Activated T-helper 2 cell treated with anti-CD3 and anti-CD28 coated beads, Interferon-gamma antibody, Interleukin-2, Interleukin-4, amounts not matched to agents 10 μg/mL and 5 μg/mL and 100 μg/mL, durations not matched to agents 14 hours and 24 hours and 36 hours (primary cell): ENCODE measurements at places on chromosomes 4 and X. TPM values are rescaled to one million over a fixed set of nuclear protein-coding genes. Genes with fewer than 3 reads are reported as not detected.
A peak's percentile ranks its signal among the peaks of the same experiment; 100 is the strongest.

DNA sequence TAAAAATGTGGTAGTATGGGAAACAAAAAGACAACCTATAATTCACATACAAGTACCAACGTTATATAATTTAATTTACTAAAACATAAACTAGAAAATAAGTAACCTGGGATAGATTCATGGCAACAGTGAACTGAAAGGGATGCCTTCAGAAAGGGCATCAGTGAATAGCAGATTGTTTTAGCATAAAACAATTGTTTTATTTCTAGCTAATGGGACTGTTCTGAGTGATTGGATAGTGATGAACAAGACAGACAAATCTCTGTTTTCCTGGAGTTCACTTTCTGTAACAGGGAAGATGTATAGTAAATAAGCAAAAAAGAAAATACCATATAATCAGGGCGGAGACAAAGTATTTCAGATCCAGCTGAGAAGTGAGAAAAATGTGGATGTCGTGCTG lies 379.1 kb upstream of the SPOCK3 start:
- no peak for DNase-seq
- H3K27ac ChIP-seq = no peak overlapping the region
- H3K36me3 ChIP-seq = no peaks in the 10 kb centered on the region
- no peaks in the 10 kb centered on the region for H3K4me1 ChIP-seq

GRCh38 chr4:74118600-74119338 lies 19.8 kb upstream of the CXCL2 start:
- no peaks in the 10 kb centered on the region for H3K36me3 ChIP-seq
- H3K4me1 ChIP-seq = no peaks in the 10 kb centered on the region
- H3K4me3 ChIP-seq = no peak overlapping the region
- H3K27me3 ChIP-seq = peaks cover 5% of the 10 kb centered on the region

DNA sequence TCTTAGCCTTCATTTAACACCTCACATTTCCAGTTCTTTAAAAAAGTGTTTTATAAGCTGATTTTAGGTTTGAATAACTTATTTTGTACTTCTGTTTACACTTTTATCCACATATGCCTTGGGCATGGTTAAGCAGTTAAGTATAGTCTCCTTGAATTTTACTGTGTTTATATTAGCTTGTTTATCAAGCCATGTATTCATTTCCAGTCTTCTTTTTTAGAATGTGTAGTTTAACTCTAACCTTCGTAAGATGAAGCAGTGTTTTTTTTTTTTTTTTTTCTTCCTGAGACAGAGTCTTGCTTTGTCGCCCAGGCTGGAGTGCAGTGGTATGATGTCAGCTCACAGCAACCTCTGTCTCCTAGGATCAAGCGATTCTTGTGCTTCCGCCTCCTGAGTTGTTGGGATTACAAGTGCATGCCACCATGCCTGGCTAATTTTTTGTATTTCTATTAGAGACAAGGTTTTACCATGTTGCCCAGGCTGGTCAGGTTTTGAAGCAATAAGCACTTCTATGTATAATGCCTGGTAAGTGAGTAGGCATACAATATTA lies 42.5 kb downstream of the BMP2K start:
- H3K27me3 ChIP-seq = no peaks in the 10 kb centered on the region
- H3K4me3 ChIP-seq = no peak overlapping the region
- no peak for DNase-seq
- H3K36me3 ChIP-seq = peaks cover 4% of the 10 kb centered on the region
- peaks cover 4% of the 10 kb centered on the region for H3K4me1 ChIP-seq
- no peak overlapping the region for H3K27ac ChIP-seq

Gene FMR1NB
- total RNA-seq = not detected in 2 replicates

- no peaks in the 10 kb centered on the region for H3K4me1 ChIP-seq
- no peaks in the 10 kb centered on the region for H3K27me3 ChIP-seq
- H3K27ac ChIP-seq = no peak overlapping the region
- no peak for DNase-seq
- H3K4me3 ChIP-seq = no peak overlapping the region
- H3K36me3 ChIP-seq = no peaks in the 10 kb centered on the region
Measured at GRCh38 chr4:29310252-29310651, 1409.9 kb upstream of the PCDH7 start.

Gene ERCC6L
- 9.1 and 9.6 TPM in 2 replicates for total RNA-seq

Gene PASD1
- total RNA-seq = not detected in 2 replicates

DNA sequence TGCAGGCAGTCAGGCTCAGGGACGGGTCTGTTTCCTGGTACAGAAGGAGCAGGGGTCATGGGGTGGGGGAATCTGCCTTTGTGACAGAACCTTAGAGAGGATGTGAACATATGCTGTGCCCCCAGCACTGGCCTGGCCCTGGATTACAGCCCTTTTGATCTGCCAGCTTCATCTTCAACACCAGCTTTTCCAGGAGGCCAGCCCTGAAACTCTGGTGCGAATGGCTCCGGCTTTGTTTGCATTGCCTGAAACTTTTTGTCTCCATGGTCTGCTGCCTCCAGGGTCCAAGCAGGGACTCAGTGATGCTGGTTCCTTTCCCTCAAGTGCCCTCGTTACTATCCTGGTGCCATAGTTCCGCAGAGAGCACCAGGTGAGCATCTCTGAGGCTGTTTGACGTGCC lies 2.1 kb downstream of the CNGA2 start:
- no peak for DNase-seq
- H3K36me3 ChIP-seq = no peaks in the 10 kb centered on the region
- H3K4me1 ChIP-seq = no peaks in the 10 kb centered on the region
- no peak overlapping the region for H3K27ac ChIP-seq

DNA sequence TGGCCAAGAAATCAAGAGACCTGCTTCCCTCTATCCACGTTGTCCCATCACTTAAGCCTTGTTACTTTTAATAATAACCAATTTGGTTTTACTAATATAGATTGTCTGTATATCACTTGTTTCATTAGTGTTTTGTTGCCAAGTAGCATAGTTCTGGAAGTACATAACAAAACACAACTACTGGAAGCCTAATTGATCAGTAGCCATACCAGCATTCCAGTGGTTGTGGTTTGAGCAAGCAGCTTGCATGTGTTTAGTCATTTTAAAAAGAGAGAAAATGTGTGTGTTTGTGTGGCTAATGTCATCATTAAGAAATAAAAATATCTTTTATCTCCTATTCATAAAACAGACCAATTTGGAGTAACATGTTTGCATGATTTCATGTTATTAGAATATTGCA lies 70.8 kb downstream of the PTPN13 start:
- no peak for DNase-seq
- H3K27ac ChIP-seq = no peak overlapping the region
- peaks cover 2% of the 10 kb centered on the region for H3K27me3 ChIP-seq
- no peaks in the 10 kb centered on the region for H3K4me1 ChIP-seq
- H3K4me3 ChIP-seq = no peak overlapping the region

DNA sequence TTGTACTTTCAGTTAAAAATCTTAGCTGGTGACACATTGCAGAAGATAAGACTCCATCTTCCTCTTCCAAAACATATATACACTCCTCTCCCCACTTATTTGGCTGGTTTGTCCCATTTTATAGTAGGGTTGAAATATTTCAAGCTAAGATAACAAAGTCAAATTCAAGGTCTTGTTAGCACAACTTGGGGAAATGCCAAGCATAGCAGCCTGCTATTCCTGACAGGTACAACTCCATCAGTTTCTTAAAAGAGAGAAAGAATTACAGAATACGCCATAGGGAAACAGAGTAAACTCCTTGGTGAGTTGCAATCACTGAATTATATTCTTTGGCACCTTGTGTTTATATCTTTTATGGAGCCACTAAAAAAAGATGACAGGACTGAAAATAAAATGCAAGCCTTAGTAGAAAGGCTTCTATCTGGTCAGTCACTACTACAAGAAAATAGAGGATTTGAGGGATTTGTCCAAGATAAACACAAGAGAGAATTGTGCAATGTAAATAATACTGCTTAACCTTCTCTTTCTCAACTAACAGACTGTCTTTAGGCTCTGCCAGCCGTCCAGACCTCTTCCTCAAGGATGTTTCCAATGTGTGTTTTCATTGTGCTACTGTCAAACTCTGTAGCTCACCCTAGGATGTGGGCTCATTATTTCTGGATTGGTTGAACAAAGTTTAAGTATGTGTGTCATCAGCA lies 170.3 kb downstream of the VEGFC start:
- no peak for DNase-seq
- no peak overlapping the region for H3K4me3 ChIP-seq
- no peaks in the 10 kb centered on the region for H3K4me1 ChIP-seq
- H3K36me3 ChIP-seq = no peaks in the 10 kb centered on the region
- H3K27ac ChIP-seq = no peak overlapping the region
- no peaks in the 10 kb centered on the region for H3K27me3 ChIP-seq

Gene PCDH10
- 0.09 TPM in 1 of 2 replicates, not detected in the other for total RNA-seq

DNA sequence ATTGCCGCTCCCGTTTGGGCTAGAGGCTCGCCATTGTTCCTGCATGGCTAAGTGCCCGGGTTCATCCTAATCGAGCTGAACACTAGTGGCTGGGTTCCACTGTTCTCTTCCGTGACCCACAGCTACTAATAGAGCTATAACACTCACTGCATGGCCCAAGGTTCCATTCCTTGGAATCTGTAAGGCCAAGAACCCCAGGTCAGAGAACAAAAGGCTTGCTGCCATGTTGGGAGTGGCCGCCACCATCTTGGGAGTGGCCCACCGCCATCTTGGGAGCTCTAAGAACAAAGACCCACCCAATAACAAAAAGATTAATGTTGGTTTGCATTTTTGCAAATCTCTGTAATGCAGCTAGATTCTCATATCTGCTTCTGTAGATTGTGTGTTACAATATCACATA lies 299.0 kb downstream of the DCHS2 start:
- no peak overlapping the region for H3K27ac ChIP-seq
- H3K36me3 ChIP-seq = no peaks in the 10 kb centered on the region
- H3K4me1 ChIP-seq = no peaks in the 10 kb centered on the region
- H3K4me3 ChIP-seq = no peak overlapping the region
- DNase-seq = no peak
- H3K27me3 ChIP-seq = no peaks in the 10 kb centered on the region

Gene HOPX
- 58.8 and 60.2 TPM in 2 replicates for total RNA-seq

- H3K4me1 ChIP-seq = no peaks in the 10 kb centered on the region
- no peaks in the 10 kb centered on the region for H3K27me3 ChIP-seq
- H3K4me3 ChIP-seq = no peak overlapping the region
- no peaks in the 10 kb centered on the region for H3K36me3 ChIP-seq
Measured at GRCh38 chr4:137909529-137910309, 332.4 kb downstream of the SLC7A11 start.

GRCh38 chr4:90745176-90745575 lies 618.0 kb downstream of the CCSER1 start:
- H3K27me3 ChIP-seq = no peaks in the 10 kb centered on the region
- no peak for DNase-seq
- H3K27ac ChIP-seq = no peak overlapping the region
- H3K4me1 ChIP-seq = no peaks in the 10 kb centered on the region
- H3K4me3 ChIP-seq = no peak overlapping the region
- H3K36me3 ChIP-seq = no peaks in the 10 kb centered on the region

GRCh38 chr4:124940387-124940786 lies 227.9 kb upstream of the ANKRD50 start:
- no peaks in the 10 kb centered on the region for H3K27me3 ChIP-seq
- no peak for DNase-seq
- no peaks in the 10 kb centered on the region for H3K36me3 ChIP-seq
- no peaks in the 10 kb centered on the region for H3K4me1 ChIP-seq
- no peak overlapping the region for H3K27ac ChIP-seq

- peak overlapping the region; percentile 5 for H3K27ac ChIP-seq
- H3K4me1 ChIP-seq = peaks cover 23% of the 10 kb centered on the region
- peaks cover 6% of the 10 kb centered on the region for H3K36me3 ChIP-seq
- no peaks in the 10 kb centered on the region for H3K27me3 ChIP-seq
- no peak for DNase-seq
Measured at GRCh38 chr4:48909697-48910096, 3.1 kb upstream of the OCIAD2 start.

Gene GC
- not detected in 2 replicates for total RNA-seq

DNA sequence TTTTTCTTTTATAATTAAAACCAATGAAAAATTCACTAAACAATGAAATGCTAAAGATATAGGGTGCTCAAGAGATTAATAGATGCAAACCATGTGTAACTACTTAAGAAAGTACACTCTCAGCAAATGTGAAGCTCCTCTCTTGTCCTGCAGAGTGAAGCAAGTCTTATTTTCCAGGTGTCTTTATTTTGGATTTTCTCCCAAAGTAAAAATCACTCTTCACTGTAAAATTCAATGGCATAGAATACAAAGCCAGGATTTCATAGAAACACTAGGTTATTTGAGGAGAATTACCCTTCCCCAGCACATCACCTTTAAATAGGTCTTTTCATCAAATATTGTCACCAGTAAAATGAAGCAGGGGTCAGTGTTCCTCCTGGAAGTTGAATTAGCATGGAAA lies 57.0 kb upstream of the GIMD1 start:
- H3K27ac ChIP-seq = no peak overlapping the region
- no peak overlapping the region for H3K4me3 ChIP-seq
- DNase-seq = no peak
- no peaks in the 10 kb centered on the region for H3K36me3 ChIP-seq
- no peaks in the 10 kb centered on the region for H3K4me1 ChIP-seq
- no peaks in the 10 kb centered on the region for H3K27me3 ChIP-seq

DNA sequence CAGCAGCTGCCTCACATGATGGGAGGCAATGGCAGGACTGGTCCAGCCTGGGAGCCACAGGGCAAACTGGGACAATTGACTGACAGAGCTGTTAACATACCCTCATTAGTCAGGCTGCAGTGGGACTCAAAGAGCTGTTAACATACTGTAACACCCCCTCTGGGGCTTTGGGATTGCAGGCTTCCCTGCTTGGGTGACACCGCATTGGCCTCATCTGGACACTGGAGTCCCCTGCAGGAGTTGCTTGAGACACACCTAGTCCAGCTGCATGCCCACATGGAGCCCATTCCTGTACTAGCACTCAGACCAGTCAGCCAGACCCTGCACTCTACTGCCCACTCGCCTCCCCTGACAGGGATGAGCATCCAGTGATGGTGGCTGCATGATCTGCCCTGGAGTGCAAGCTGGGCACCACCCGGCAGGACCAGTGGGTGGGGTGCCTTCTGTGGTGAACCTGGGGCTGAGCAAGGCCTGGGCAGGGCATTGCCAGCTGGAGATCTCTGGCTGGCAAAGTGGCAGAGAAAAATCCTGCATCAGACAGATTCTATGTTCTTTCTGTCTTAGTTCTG lies 138.8 kb downstream of the DTHD1 start:
- no peak overlapping the region for H3K4me3 ChIP-seq
- no peaks in the 10 kb centered on the region for H3K4me1 ChIP-seq
- no peak overlapping the region for H3K27ac ChIP-seq
- no peak for DNase-seq

Gene SPANXC
- total RNA-seq = not detected in 2 replicates

DNA sequence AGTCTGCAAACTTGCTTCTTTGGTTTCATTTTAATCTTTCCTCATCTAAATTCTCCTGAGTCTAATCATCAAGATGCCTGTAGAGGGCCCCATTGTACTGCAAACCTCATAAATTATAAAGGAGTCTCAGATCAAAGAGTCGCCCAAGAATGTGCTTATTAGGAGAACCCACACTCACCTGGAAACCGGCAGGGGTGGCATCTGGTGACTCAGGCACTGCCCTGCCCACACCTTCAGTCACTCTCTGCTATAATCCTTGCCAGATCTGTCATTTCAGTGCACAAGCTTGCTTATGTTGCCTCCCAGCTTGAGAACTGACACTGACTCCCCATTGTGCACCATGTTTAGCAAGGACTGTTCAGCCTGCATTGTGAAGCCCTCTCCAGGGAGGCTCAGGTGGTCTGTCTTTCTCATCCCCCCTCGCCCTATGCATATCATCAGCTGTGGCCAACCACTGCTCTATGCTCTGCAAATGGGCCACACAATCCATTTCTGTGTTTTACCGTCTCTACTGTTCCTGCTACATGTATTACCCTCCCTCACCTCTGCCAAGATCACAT lies 12.4 kb downstream of the EPGN start:
- H3K4me3 ChIP-seq = no peak overlapping the region
- peaks cover 32% of the 10 kb centered on the region for H3K27me3 ChIP-seq
- peaks cover 4% of the 10 kb centered on the region for H3K4me1 ChIP-seq
- H3K36me3 ChIP-seq = no peaks in the 10 kb centered on the region
